CD4-positive, alpha-beta T cell (primary cell): ENCODE measurements at places on chromosomes 2 and 18. TPM values are rescaled to one million over a fixed set of nuclear protein-coding genes. Genes with fewer than 3 reads are reported as not detected.

Gene BCL11A
- 3.3 TPM for total RNA-seq

GRCh38 chr2:191866675-191867506 is 20.0 kb upstream of the CAVIN2 start:
- no peak for DNase-seq

- DNase-seq, result peak; percentile 92
Measured at GRCh38 chr2:208254871-208255556, at the start of gene IDH1. IDH1 (minus strand) TSS chr2:208255071; CDS start chr2:208251551, 3,520 bp downstream.

DNA sequence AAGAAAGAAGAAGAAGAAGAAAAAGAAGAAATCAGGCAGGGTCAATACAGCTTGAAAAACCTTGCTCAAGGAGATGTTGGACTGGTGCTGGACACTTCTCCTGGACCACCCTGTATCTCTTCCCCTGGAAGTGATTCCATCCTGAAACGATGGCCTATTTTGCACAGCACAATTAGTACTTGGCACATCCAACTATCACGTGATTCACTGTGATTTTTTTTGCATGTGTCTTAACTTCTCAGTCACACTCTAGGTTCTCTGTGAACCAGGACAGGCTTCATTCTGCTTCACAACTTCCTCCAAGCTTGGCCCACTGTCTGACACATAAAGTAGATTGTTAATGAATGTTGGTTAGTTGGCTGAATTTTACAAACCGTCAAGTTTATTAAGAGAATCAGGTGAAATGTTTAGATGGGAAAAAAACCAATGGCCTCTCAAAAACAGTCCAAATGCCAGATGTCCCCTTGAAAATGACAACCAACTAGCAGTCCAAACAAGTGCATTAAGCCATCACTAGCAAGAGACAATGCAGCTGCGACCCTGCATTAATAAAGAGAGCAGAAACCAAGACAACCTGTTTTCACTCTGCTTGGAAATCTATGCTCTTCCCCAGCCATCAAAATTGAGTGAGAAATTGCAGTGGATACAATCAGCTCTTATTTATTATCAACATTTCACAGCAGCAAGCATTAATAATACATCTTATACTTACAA is 300.0 kb upstream of the CHAC2 start:
- no peak for DNase-seq

DNA sequence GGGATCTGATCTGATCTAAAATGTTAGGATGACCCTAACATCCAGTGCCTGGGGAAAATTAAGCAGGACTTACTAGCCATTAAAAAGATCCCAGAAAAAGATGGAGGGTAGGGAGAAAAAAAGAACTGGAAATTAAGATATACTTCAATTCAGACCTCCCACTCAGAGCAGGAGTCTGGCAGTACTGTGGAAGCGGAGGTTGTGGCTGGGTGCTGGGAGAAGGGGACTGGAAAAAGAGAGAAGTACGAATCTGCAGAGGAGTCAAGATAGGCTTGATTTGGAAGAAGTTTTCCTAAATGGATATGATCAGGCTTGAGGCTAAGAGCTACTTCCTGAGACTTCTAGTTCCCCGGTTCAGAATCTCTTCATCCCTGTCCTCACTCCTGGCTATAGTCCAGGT is 33.5 kb upstream of the IHH start:
- no peak for DNase-seq

DNA sequence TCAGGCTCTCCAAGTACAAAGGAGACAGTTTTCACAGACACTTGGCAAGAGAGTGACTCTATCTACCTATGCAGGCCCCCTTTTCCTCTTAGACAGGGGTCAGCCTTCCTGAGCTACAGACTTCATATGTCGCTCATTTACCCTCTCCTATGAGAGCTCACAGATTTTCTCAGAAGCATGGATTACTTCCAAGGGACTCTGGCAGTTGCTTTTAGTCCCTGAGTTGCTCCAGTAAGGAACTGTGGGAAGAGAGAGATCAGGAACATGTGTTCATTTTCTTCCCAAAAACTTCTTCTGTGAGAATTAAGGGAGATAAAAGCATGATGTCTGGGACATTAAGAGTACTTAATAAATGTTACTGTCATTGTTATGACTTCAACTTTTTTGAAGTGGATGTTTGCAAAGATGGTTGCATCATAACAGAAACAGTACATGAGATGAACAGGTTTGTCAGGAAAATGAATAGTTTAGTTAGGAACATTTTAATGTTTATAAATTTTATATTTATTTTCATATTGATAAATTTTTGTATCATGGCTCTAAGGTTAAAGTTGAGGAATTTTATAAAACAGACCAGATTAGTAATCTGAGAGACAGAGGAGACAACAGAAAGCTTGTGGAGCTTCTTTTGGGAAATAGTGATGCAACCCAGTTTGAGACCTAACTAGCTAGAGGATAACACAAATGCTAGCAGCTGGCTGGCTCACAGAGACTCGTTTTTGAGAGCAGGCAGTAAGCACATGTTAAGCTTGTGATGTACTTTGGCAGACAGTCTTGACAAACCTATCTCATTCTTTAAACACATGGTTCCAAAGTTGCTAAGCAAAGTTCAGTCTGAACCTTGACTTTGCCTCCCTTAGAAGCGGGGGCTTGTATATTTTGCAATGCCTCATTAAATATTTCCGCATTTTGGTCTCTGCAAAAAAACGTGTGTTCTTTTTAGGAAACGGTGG is 21.7 kb upstream of the UGP2 start:
- DNase-seq, result no peak

DNA sequence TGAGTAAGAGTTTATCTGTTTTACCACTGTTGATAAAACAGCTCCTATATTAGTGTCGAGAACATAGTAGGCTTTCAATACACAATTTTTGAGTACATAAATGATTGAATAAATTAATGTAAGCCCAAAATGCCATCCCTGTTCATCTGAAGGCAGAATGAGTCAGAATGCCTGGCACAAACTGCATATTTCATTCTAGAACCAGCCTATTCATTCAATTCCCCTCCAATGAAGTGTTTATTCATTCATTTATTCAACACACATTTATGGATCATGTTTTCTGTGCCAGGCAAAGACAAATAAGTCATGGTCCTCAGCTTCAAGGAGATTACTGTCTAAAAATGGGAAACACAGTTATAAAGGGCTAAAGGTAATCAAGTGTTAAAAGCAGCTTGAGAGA is 22.8 kb upstream of the LCLAT1 start:
- no peak for DNase-seq
